Activated T-helper 1 cell treated with Interleukin-2 at 50 U/mL for 16 hours (primary cell): ENCODE measurements at places on chromosomes 1 and 21.

GRCh38 chr1:35315649-35316048 is 47.1 kb downstream of the ZMYM4 start:
- no peak for DNase-seq

- DNase-seq: no peak
Measured at GRCh38 chr1:182303778-182304177, 87.8 kb downstream of the GLUL start.

- no peak for DNase-seq
Measured at GRCh38 chr1:160429702-160430535, 29.6 kb downstream of the VANGL2 start.

DNA sequence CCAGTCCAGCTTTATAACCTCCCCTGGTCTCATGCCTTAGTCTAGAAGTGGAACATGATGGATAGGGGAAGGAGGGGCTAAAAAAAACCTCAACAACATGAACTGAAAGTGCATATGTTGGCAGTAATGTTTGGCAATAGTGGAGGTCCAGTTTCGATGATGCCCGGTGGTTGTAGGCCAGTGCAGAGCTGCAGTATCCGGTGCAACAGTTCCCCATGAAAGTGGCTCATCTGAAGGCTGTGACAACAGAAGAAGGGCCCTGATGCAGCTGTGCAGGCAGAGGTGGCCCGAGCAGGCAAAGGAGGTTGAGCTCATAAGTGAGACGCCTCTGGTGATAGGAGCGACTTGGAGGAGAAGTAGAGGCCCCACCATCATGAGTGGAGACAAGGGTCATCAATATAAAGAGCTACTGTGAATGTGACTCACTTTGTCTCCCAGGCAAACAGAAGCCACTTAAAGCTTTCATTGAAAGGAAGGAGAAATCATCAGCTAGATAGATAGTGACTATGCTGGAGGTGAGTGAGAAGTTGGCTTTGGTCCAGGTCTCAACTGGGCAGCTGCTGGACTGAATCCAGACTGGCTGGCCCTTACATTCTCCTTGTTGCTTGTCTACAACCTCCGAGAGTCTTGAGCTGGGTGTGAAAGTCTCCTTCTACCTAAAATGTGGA is 10.2 kb upstream of the CREG1 start:
- no peak for DNase-seq

GRCh38 chr1:7400566-7400965 is 370.5 kb upstream of the VAMP3 start:
- DNase-seq: no peak

DNA sequence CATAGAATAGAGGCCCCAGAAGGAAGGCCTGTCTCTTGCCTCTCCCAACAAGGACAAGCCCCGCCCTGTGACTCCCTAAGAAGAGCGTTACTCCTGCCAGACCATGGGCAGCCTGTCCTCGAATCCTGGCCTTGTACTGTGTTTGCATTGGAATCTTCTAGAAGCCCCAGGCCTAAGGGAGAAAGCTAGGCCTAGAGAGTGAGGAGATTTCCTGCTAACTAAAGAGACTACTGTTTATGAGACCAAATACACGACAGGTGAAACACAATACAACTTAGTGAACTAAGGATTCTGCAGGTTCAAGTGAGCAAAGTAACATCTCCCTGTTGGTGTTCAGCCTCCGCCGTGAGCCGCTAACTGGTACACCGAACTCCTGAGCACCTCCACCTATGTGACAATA is 62.7 kb downstream of the SYF2 start:
- DNase-seq: no peak

DNA sequence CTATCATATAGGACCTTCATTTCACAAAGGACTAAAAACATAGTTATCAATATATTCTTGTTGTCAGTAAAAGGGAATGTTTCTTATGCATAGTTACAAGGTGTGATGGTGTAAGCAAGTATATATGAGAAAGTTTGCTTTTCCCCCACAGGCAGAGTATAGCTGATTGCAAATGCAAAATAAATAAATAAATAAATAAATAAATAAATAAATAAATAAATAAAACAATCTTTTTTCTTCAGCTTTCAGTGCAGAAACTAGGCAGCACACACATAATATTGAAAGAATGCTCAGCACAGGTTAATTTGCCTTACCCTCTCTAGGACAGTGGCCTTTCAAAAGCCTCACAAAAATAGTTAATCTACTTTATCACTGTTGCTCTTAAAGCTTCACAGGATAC is 138.8 kb downstream of the BRINP3 start:
- DNase-seq: no peak

- DNase-seq: no peak
Measured at GRCh38 chr1:163047951-163048659, 21.1 kb upstream of the RGS4 start.

DNA sequence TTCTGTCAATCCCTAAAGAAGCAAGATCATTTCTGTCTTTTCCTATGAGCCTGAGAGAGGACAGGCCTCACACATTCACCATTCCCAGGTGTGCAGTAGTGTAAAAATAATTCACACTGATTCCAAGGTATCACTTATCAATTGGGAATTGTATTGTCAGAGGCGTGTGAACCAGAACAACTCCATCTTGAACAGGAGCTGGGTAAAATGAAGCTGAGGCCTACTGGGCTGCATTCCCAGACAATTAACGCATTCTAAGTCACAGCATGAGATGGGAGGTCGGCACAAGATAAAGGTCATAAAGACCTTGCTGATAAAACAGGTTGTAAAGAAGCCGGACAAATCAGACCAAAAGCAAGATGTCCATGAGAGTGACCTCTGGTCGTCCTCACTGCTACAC is 239.2 kb downstream of the SMYD3 start:
- no peak for DNase-seq

DNA sequence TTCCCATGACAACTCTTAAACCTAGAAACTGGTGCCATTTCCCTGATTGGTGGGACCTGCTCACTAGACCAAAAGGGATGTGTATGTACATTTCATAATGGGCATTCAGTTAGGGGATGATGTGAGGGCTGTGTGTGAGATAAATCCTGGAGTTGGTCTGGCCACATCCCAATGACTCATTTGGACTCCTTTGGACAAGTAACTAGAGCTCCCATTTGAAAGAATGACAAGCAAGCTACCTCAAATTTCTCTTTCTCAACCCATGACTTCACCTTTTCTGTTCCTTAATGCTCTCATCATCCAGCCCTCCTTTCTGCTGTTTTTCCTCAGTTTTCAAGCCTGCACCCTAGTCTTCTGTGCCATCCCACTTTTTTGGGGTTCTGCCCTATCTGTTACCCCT is 27.9 kb downstream of the EBNA1BP2 start:
- no peak for DNase-seq

DNA sequence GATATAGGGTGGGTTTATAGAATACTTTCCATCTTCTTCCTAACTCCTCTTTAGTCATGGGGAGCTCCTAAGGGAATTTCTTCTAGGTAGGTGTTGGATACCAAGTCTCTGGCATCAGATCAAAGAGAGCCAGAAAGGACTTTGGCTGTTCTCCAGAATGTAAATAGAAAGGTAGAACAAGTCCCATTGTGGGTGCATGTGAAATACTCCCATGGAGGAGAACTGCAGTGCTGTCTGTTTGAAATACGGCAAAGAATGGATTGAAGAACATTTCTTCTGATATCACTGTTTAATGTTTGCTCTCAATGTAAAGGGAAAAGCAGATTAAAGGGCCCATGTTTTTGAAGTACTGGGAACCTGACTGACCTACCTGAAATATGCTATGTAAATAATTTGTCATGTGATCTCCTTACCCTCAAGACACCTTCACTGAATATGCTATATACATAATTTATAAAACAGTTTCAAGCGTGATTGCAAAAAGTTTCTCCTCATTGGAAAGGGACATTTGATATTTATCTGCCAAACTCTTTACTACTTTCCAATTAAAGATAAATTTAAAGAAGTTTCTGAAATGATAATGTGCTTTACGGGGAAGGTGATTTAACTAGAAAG is 65.9 kb downstream of the LAMC1 start:
- DNase-seq: no peak

DNA sequence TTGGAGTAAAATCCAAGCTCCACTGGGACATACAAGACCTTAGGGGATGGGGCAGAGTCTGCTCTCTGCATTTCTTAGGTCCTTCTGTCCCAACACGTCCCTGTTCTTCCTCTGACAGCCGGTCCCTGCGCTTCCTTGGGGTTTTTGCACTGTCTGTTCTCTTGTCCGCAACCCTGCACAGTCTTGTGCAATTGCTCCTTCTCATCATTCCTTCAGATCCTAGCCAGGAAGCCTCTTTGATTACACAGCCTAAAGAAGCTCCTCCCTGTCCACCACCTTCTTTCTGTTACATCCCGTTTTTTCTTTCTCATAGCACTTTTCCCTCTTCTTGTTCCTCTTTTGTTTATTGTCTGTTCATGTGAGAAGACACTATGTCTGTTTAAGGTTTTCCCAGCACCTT is 19.9 kb downstream of the ACOT11 start:
- no peak for DNase-seq

DNA sequence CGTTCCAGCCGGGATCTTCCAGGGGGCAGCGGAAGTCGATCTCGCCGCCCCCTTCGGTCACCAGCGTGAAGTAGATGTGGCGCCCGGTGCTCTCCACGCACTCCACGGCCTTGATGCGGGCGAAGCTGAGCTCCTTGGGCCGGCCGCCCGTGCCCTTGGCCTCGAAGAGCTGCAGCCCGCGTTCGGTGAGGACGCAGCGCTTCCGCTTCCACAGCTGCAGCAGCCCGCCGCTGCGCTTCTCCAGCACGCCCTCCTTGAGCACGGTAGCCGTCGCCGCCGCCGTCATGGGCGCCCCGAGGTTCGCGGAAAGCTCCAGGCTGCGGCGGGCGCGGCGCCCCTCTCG is 516 bp downstream of the PHLDA3 start:
- no peak for DNase-seq

DNA sequence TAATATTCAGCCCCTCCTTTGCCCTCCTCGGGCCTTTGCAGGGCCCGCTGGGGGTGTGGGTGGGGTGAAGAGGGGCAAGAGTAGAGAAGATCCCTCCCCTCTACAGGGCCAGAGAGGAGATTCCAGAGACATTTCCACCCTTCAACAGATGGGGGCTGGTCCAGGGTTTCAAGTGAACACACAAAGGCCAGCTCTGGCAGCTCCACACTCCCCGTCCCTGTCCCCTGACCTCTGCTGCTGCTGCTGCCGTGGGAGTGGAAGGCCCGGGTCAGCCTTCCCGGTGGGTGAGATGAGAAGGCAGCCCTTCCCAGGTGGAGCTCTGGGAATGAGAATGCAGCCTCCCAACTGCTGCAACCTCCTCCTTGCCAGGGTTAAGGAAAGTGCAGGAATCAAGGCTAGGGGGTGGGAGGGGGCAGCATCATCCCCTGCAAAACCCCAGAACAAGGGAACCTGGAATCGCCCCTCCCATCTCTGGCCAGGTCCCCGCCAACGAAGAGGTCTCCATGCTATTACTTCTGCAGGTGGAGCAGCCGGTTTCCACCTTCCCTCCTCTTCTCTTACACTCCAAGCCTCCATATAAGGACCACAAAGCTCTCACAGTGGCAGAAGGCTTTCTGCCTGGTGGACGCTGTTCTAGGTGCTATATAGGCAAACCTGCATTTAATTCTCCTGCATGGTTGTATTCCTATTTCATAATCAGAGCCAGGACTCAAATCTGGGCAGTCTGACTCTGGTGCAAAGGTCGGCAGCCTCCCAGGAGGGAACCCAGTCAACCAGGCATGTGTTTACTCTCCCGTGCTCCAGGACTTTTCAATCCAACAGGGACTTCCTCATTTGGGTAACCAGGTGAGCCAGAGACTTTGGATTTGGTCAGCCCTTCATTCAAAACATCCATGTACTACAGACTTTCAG is 22.9 kb upstream of the ARHGEF10L start:
- no peak for DNase-seq

DNA sequence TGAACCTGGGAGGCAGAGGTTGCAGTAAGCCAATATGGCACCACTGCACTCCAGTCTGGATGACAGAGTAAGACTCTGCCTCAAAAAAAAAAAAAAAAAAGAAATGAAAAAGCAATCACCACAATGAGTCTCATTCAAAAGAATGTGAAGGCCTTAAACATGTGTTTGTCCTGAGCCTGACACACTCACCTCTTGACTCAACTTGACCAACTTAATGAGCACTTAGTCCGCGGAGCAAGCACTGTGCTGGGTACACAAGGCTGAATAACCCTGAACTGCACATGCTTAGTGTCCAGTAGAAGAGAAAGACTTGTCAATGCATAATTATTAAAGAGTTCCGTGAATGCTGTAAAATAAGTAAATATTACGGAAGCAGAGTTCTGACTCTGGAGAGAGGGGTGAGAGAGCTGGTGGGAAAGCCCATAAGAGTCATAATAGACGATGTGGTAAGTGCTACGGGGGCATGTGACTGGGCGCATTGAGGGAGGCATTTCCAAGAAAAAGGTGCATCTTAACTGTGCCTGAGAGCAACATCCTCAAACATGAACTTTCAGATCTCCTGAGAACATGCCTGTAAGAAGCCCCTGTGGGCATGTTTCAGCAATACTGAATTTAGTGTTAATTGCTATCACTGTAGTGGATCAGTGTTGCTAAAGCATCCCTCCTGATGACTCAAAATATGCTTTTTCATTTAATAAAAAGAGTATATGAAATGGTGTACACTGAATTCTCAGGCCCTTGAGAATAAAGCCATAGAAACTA is 27.2 kb downstream of the MCOLN2 start:
- no peak for DNase-seq

DNA sequence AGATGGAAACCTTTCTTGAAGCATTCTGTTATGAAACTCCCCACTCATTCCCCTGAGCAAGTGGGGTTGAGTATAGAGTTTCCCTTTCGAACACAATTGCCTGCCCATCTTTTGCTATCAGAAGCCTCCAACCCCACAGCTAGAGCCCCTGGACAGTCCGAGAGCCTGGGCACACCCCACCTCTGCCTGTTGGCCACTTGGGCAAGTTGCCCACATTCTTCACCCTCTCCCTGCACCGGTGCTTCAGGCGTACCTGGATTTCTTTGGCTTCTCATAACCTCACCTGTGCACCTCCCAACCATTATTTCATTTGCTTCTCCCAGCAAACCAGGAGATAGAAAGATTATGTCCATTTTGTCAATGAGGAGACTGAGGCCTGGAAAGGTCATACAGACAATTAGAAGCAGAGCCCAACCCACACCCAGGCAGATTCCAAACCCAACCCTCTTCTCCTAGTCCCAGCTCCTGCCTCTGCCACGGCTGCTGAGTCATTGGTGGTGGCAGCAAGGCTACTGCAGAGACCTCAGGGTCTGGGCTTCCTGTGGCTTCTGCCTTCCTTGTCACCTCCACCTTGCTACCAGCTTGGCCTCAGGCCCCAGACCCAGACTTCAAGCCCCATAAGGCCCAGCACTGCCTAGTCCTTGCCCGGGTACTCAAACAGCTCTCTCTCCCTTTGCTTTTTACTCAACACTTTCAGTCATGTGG is 118.7 kb upstream of the ZBTB40 start:
- DNase-seq: no peak

DNA sequence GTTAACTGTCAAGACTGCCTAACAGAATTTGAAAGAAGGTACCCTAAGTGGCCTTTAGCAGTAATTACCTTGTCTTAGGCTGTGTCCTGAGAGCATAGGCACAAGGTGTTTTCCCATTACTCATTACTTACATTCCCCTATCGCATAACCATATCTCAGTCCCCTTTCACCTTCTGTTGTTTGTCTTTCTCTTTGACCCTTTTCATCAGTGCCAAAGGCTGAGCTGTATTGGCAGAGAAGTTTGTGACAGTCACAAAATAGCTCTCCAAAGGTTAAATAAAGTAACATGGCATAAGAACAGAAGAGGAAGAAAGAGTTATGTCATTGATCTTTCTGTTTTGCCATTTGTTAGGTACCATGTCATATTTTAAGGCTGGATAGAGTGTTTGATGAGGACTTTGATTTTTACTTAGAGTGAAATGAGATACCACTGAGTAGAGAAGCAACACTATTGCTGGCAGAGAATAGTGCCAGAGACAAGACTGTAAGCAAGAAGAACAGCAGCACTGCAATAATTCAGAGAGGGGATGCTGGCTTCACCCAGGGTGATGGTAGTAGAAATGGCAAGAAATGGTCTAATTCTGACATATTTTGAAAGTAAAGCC is 497.8 kb downstream of the TTLL7 start:
- no peak for DNase-seq
